ENCODE measurements at places on chromosomes 7 and 10. TPM values are rescaled to one million over a fixed set of nuclear protein-coding genes. Genes with fewer than 3 reads are reported as not detected.

SCD gene
- 3.5 TPM for total RNA-seq

TEX36 gene
- total RNA-seq = not detected

ACTL6B gene
- total RNA-seq = not detected

NEURL1 gene
- total RNA-seq = 0.95 TPM

CPXM2 gene
- not detected for total RNA-seq

PRLHR gene
- total RNA-seq = not detected

DNA sequence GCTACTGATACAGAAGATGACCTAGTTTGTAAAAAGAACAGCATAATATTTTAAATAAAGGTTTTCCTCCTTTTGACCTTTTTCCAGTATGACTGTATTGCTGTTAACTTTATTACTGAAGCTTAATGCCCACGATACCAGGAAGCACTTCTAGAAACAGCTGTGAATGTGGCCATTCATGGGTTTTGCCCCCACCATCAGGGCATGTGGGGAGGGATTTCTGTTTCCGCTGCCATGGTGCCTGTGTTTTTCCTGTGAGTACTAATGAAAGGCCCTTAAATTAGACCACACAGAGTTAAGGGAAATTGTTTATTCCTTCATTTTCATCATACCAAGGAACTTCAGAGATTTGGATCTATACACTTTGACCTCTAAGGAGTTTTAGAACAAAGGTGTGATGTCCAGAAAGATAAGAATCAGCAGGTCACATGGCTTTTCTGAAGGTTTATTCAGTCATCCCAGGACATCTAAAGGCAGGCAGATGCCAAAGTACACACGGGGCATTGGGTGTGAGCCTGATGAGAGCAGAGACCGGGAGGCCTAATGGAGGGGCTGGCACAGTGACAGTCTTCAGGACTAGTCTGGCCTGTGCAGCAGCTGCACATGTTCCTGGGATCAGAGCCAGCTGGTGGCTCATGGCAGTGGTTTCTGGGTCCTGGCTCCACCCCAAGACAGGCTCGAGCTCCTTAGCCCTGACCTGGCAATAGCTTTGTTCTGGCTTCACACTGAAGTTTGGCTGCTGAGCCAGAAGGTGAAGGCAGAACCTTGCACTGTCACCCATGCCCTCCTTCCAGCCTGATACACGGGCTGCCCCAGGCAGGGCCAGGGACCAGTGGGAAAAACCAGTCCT is 190.9 kb downstream of the REEP3 start:
- no peak overlapping the region for H3K27ac ChIP-seq
- no peaks in the 10 kb centered on the region for H3K27me3 ChIP-seq
- H3K4me1 ChIP-seq = no peaks in the 10 kb centered on the region
- H3K36me3 ChIP-seq = no peaks in the 10 kb centered on the region

ACTA2 gene
- total RNA-seq = 7.4 TPM

DNA sequence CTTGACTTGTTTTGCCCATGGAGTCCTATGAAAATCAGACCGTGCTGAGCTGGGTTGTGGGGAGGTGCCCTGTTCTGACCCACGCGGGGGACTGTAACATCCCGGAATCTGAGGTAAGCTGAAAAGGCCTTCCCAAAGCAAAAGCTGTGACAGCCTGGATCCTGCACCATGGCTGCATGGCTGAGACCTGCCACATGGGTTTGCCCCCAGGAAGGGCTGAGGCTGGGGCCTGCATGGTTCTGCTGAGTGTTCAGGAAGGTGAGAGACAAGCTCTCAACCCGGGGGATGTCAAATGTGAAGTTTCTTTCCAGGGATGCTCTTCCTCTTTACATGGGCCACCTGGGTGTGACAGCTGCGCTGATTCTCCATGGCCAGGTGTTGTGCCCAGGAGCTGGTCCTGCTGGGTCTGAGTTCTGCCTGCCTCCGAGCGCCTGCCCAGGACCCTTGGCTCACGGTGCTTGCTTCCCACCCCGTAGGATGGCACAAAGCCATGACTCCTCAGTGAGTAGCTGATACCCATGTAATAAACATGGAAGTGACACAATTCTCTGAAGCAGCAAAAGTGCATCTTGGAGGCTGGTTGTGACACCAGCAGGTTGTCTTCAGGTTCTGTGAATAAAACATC is 58.3 kb downstream of the VIPR2 start:
- H3K27ac ChIP-seq = no peak overlapping the region
- no peaks in the 10 kb centered on the region for H3K36me3 ChIP-seq
- H3K4me1 ChIP-seq = no peaks in the 10 kb centered on the region
- peak; percentile 10 for DNase-seq
- no peak overlapping the region for H3K4me3 ChIP-seq
- no peaks in the 10 kb centered on the region for H3K27me3 ChIP-seq

GRCh38 chr7:120993553-120994191 is 5.2 kb downstream of the CPED1 start:
- DNase-seq = no peak
- H3K27me3 ChIP-seq = peaks cover 24% of the 10 kb centered on the region
- no peak overlapping the region for H3K4me3 ChIP-seq
- H3K27ac ChIP-seq = no peak overlapping the region
- H3K4me1 ChIP-seq = peaks cover under 1% of the 10 kb centered on the region

ASAH2 gene
- total RNA-seq = 0.79 TPM

Data from natural killer cell (primary cell).